ENCODE measurements at places on chromosomes 1 and 21.

DNA sequence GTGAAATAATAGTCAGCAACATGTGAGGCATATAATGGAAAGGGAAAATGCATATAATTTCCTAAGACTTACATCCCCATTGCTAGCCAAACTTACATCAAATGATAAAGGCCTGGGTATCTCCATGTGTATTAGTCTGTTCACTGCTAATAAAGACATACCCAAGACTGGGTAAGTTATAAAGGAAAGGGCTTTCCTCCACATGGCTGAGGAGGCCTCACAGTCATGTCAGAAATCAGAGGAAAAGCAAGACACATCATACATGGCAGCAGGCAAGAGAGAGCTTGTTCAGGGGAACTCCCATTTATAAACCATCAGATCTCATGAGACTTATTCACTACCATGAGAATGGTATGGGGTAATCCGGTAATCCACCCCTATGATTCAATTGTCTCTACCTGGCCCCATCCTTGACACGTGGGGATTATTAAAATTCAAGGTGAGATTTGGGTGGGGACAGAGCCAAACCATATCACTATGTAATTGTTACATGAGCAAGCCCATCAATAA, 161.5 kb upstream of the SAMSN1 start:
- DNase-seq: no peak

DNA sequence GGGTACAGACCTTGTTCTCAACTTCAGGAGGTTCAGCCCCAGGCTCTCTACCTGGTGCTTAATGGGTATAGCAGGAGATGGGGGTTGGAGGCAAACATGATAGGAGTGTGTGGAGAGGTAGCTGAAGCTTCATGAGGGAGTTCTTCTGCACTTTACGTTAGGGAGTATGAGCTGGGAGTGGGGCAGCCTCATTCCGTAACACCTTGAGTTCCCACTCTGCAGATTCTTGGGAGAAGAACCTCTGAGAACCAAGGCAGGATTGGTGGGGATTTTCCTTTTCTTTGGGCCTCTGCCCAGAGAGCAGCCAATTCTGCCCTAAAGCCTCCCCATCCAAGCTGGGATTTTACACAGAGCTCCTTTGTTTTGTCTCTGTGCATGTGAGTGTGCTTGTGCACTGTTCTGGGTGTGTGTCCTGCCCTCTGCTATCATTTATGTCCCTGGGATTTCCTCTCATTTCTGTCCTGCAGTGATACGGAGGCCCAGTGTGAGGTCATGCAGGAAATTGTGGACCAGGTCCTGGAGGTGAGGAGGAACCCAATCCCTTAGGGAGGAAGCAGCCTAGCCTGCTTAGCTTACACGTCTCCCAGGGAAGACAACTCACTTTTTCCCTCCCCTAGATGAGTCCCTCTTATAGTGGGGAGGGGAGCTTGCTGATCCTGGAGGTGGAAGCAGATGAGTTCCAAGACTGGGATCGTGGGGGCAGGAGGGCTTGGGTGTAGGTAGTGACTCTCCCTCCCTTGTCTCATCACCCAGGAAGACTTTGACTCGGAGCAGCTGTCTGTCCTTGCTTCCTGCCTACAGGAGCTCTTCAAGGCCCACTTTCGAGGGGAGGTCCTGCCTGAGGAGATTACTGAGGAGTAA, 11.6 kb upstream of the SLC27A3 start:
- no peak for DNase-seq

DNA sequence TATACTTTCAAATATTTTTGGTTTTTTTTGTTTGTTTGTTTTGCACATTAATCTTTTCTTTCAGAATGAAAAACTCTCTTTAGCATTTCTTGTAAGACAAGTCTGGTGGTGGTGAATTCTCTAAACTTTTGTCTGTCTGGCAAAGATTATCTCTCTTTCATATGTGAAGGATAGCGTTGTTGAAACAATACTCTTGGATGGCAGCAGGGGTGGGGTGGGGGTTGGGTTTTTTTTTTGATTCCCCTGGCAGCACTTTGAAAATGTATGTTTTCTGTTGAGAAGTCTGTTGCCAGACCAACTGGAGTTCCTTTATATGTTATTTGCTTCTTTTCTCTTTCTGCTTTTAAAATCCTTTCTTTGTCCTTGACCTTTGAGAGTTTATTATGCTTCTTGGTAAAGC, 160.2 kb downstream of the VAV3 start:
- DNase-seq: no peak

DNA sequence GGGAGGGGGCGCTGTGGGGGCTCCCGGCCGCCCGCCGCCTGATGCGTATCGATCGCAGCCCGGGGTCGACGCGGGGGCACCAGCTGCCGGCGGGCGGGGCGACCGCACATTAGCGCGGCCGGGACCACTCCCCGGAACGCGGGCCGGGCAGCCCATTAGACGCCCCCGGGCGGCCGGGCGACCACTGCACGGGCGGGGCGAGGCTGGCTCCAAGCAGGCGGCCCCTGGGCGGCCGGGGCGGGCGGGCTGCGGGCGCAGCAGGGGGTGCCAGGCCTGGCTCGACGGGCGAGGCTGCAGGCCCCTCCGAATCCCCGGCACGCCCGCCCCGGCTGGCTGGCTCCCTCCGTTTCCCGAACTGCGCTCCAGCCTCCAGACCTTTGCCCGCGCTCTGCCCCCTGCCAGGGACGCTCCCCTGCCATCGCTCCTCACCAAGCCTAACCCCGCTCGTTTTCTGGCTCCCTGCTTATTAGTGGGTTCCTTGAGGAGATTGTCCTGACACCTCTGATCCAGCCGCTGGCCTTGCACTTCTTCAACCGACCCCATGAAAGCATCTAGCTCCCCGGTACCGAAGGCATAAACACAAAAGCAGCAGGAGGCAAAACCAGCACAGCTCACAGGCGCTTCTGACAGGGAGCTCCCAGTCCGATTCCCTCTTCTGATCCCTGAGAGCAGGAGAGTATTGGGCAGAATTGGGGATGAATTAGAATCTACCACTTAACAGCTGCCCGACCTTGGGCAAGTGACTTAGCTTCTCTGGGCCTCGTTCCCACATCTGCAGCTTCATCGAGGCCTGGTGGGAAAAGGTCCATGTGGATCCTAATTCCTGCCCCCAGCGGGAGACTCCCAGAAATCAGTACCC, 92.6 kb upstream of the CASZ1 start:
- DNase-seq: no peak

DNA sequence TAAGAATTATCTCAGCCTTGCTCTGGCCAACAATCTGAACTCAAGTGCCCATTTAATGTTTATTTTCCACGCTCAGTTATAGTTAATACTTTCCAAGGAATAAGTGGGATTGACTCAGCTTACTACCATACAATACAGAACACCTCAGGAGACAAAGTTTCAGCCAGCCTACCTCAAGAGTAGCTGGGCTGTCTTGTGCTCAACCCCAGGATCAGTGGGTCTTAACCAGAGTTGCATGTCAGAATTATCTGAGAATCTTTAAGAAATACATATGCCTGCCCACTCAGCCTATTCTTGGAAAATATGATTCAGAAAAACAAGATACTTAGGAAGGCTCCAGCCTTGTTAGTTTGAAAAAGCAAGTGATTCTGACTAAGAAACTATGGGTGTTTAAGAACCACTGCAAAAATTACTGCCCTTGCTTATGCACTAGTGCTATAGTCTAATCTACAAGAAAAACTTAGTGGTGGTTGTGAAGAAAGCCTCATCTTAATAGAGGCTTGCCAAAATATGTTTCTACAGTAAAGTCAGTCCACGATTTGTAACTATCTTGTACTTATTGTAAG, 20.4 kb downstream of the CDC7 start:
- DNase-seq: no peak

GRCh38 chr1:53629101-53629691, 109.8 kb downstream of the GLIS1 start:
- no peak for DNase-seq

GRCh38 chr1:15158506-15159165, 5.1 kb downstream of the TMEM51 start:
- no peak for DNase-seq

- no peak for DNase-seq
These were observed 12.1 kb upstream of the C8B start for GRCh38 chr1:56977910-56978309.

DNA sequence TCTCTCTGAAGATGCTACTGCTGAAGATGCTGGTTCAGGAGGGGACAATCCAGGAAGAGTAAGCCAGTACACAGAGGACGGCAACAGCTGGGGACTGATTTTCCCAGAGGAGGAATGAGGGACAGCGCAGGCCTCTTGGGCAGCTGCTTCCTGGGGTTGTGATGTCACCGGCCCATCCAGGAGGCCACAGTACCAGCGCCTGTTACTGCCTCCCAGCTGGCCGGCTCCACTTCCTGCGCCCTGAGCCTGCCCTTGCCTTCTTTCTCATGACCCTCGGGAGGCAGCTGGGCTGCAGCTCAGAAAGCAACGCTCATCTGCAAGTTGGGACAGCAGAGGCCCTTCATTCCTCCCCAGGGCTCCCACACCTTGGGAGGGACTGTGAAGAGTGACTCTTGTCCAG, 21.9 kb upstream of the ID3 start:
- no peak for DNase-seq

DNA sequence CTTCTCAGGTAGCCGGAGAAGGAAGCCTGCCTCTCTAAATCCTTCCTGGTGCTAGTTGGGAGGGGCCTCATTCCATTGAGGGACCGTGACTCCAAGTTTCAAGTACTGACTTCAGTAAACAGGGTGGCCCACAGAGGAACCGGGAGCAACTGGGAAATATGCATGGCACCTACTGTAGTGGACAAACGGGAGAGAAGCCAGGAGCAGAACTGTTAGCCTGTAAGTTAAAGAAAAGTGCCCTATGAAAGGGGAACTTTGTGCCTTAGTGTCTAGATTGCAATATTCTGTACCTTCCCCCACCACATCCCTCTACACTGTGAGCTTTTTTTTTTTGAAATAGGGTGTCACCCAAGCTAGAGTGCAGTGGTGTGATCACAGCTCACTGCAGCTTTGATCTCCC, 33.2 kb upstream of the KANK4 start:
- no peak for DNase-seq

- no peak for DNase-seq
These were observed 69.5 kb downstream of the SERINC2 start for GRCh38 chr1:31482482-31483011.

- peak; percentile 77 for DNase-seq
These were observed 10.4 kb downstream of the DCAF8 start for GRCh38 chr1:160251687-160252526.

DNA sequence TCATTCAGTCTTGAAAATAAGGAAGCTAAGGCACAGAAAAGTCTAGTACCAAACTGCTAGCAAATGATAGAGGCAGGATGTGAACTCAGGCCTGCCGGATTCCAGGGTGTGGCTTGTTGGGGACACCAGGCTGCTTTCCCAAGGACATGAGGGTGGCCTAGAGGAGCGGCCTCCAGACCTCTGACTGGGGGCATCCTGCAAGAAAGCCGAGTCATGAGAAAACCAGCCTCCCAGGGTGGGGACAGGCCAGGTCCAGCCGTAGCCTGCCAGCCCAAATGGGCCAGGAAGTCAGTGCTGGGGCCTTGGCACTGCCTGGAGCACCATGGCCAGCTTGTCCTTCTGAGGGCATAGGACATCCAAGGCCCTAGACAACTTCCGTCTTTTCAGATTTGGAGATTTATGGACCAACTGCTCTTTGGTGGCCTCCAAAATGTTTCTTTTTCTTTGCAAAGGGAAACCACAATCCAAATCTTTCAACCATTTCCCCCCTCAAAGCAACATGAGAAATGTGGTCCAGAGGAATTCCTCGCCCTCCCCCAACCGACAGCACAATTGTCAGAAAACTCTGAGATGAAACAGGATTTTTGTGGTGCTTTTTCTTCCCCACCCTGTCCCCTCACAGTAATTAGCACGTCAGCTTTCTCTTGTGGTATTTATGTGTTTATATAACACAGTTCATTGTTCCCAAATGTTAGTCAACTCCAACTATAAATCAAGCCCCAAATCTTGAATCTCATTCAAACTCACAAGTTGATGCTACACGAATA, 212.3 kb downstream of the KAZN start:
- DNase-seq: no peak

GRCh38 chr1:205304695-205305070, 16.9 kb downstream of the NUAK2 start:
- no peak for DNase-seq

- no peak for DNase-seq
These were observed 316.7 kb downstream of the CHRM3 start for GRCh38 chr1:239703075-239703474.

- DNase-seq: no peak
These were observed 17.6 kb downstream of the TEX35 start for GRCh38 chr1:178530502-178530901.

GRCh38 chr21:26077521-26077920, 93.0 kb downstream of the APP start:
- no peak for DNase-seq

- no peak for DNase-seq
These were observed 1524.3 kb upstream of the B3GALT2 start for GRCh38 chr1:194710671-194711070.

DNA sequence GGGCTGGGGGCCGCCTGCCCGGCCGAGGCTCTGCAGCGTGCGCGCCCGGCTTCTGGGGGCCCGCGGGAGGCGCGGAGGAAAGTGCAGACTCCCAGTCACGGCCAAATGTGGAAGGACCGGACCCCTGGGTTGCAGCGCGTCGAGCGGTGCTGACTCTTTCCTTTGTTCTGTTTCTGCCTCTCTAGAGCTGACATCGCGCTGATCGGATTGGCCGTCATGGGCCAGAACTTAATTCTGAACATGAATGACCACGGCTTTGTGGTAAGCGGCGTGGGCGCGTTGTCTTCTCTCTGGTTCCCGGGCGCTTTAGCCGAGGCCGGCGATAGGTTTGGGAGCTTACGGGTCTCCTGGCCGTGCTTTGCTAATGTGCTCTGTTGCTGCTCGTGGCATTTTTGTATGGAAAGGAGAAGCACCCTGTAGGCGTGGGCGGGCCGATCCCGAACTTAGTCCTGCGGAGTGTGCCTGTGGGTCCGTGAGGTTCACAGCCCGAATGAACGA, 629 bp downstream of the PGD start:
- no peak for DNase-seq

- DNase-seq: no peak
These were observed 17.5 kb downstream of the CFAP45 start for GRCh38 chr1:159882527-159882862.

DNA sequence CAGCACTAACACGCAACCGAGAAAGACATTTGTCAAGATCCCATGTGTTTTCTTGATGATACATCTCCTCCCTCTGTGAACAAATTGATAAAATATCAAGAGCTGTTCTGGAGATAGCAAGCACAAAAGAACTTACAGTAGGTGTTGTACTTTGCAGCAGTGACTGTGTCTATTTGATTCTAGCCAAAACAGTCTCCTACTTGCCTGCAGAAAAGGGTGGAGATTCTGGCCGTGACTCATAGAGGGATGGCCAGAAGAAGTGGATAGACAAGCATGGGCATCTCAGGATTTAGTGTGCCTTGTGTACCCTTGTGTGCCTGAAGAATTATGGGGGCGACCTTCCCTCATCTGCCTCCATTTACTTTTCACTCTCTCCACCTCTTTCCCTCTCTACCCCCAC, 458.4 kb upstream of the LRRC7 start:
- no peak for DNase-seq

- DNase-seq: no peak
These were observed 25.6 kb upstream of the SLC30A1 start for GRCh38 chr1:211604548-211604947.

Data from CD4-positive, alpha-beta T cell treated with Interleukin-21 for 1 hour (primary cell).